ENCODE measurements at places on chromosomes 11 and 22.
A peak's percentile ranks its signal among the peaks of the same experiment; 100 is the strongest.

DNA sequence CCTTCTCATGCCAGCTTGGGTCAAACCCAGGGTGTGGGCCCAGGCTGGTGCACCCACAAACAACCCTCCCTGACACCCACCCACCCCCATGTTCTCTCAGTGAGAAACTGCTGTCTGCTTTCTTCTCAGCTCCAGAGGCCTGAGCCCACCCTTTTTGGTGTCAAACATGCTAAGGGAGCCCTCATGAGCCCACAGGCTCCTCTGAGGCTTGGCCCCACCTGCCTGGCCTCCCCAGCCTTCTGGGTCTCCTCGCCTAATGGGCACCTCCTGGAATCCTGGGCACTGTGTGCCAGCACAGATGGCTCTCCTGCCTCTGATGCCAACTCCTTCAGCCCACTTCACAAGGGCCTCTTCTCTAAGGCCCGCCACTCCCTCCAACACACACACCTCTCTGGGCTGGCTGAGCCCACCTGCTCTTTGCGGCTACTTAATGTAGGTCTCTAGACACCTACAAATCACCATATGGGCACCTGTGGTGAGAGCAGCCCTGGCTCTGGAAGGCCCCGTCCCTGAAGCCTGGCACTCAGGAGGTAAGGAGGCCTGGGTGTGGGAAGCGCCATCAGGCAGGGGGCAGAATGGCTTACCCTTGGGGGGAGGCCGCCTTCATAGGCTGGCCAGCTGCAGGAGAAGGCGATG is 4.4 kb downstream of the NAGA start:
- no peak for DNase-seq

DNA sequence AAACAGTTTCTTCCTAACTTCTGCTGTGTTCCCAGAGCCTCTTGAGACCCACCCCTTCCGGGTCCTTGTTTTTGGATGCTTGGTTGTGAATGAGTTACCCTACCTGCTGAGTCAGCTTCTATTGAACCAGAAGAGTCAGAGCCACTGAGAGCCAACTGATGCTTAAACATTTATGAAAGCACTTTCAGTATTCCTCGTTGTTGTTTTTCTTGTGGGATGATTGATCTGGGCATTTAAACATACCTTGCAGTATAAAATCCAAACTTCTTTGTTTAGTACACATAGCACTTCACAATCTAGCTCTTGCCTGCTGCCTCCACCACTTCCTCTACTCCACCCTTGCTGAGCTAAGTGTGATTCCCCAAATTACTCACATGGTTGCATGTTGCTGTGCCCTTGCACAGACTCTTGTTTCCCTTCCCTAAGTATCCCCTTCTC is 5.5 kb downstream of the PRSS23 start:
- DNase-seq, result peak; percentile 42

- DNase-seq, result no peak
Observed at GRCh38 chr11:16738947-16739815, 734 bp downstream of the C11orf58 start.

DNA sequence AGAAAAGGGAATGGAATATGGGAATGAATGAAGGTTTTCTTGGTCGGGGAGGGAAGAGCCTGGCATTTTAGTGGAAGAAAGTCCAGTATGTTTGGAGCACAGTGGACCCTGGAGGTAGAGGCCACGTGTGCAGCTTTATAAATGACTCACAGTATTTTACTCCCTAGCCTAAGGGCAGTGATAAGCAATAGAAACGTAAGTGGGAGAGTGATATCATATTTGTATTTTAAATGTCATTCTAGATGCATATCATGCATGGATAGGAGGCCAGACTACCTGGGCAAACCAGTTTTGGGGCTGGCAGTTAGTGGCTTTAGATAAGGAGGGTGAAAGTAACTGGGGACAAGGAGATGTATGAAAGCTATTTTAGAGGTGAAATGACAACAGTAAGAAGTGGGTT is 174.1 kb downstream of the ARHGAP42 start:
- DNase-seq, result no peak

DNA sequence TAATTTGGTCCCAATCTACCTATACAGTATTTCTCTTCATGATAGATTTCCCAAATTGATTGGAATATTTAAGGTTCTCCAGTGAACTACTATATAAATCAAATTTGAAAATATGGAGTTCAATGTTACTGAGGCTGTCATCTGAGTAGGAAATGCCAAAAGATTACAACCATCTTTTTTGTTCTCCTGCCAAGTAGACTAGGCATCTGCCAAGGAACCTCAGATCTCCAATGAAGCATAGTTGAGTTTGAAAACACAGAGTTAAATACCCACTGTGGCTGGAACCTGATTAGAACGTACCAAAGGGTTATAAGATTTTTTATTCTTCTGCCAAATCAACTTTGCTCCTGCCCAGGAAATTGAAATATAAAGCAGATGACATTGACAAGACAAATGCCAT is 330.9 kb downstream of the CNTN5 start:
- DNase-seq, result no peak

- peak; percentile 18 for DNase-seq
Observed at GRCh38 chr11:20035701-20036601, 124.3 kb downstream of the DBX1 start.

DNA sequence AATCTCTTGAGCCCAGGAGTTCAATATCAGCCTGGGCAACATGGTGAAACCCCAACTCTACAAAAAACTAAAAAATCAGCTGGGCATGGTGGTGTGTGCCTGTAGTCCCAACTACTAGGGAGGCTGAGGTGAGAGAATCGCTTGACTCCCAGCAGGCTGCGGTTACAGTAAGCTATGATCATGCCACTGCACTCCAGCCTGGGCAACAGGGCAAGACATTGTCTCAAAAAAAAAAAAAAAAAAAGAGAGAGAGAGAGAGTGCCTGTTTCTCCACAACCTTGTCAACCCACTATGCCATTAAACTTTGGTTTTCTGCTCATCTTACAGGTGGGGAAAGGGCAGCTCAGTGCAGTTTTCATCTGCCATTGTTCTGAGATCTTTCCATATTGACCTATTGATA is 5.1 kb downstream of the FOLR3 start:
- no peak for DNase-seq

GRCh38 chr22:23376256-23376655 is 195.9 kb downstream of the BCR start:
- peak; percentile 40 for DNase-seq

GRCh38 chr11:133137270-133137669 is 395.0 kb downstream of the OPCML start:
- no peak for DNase-seq

- no peak for DNase-seq
Observed at GRCh38 chr22:50105208-50106100, 15.6 kb downstream of the MOV10L1 start.

- DNase-seq, result no peak
Observed at GRCh38 chr11:129596351-129596750, 219.3 kb upstream of the TMEM45B start.

DNA sequence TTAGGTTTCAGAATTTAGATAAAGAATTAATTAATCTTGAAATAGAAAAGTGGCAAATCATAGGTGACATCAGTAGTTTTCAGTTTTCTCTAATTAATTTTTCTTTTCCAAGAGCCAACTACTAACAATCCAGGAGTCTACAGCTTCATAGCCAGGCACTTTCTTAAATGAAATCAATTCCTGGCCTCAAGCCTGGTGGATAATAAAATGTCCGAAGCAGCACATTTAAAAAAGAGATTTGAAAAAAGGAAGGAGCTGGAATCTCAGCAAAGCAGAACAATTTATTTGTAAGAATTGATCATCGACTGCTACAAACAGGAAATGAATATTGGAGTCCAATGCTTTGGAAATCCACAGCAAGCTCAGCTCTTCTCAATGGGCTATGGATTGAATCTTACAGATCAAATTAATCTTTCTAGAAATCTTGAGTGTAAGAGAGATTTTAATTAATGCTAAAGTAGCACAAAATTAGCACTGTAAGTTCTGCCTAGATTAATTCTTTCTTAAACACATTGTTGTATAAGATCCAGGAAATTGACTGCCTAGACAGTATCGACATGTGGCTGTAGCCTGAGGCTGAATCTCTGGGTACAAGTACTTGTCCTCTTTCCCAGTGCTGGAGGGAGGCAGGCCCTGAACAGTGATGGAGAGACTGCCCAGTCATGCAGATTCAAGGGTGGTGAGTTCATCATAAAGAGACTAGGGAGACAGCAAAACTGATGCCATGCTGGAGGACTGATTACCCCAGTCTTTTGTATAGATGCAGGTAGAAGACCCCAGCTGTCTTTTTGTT is 167.8 kb upstream of the POU2AF2 start:
- no peak for DNase-seq

GRCh38 chr11:1817511-1817910 is 17.3 kb upstream of the SYT8 start:
- no peak for DNase-seq

DNA sequence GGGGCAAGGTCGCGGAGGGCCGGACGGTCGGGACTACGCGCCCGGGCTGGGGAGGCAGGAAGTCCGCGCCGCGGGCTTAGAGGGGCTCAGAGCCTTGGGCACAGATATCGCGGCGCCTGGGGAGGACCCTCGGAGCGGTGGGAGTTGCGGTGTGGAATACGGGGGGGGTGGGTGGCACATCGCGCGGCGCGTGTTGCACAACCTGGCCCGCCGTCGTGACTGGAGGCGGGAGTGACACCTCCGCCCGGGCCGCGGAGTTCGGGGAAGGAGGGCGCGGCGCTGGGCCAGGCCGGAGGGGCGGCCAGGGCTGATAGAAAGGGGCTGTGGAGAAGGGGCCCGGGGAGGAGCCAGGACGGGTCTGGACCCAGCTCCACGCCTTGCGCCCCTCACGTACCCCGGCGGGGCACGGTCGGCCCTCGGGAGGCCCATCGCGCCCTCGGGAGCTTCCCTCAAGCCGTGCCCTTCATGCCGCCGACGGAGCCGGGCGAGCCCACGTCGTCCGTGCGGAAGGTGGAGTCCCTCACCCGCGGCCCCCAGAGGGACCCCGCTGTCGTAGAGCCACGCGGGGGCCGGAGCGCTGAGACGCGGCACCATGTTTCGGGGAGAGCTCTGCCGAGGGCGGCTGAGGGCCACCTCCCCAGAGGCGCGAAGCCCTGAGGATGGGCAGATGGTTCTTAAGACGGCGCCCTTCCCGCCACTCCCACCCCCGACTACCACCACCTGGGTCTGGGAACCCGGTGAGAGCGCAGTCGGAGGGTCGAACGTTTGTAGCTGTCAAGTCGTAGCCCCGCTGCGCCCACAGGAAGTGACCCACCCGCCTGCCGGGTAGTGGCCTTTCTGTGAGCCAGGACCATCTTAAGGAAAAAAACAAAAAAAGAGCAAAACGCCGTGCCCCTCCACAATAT is 729 bp downstream of the IL17RA start:
- no peak for DNase-seq

DNA sequence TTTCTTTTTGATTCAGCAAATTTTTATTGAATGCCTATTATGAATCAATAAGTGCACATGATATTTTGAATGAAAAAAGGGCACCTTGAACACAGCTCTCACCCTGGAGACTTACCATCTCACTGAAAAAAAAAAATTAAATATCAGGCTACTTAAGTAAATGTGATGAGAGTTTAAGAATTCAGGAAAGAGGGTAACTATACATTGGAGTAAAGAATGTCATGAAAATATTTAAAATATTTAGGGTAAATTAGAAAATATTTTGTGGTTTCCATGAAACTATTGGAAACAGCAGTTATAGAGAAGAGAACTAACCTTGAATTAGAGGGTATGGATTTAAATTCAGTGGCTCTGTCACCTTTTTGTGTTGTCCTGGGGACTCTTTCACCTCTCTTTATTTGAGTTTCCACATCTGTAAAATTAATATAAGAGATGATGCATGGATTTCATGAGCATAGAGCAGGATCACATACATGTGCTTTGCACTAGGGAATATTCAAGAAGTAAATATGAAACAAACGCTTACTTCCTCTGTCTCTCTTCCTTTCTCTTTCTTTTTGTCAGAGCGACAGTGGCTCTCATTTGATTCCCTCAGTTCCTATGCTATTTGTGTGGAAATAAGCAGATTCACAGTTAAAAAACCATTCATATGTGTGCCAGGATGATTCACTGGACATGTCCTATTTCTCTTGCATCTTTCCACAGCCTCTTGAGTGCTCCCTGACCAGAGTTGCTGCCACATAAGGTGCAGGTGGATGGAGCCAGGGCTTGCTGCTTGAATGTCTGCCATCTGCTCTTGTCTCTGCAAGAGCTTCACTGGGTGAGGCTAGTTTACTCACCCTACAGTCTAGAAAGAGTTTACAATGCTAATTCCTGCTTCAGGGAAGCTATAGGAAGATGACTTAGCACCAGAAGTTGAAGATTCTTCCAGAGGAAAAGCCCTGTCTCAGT is 533.1 kb downstream of the ETS1 start:
- peak; percentile 45 for DNase-seq

DNA sequence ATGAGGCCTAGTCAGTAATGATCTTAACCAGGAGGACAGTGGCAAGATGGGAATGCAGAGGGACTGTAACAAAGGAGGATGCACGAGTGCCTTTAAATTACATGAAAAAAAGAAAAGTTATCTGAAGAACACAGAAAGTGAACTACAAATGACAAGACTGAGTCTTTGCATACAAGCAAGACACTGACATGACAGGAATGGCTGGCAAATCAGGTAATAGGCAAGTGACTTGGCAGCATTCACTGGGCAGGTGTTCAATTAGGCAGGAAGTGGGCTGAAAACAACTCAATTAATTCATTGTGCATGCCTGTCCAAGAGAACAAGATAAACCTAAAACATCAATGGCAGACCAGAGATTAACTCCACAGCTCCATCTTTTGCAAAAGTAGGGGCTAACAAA is 24.0 kb downstream of the SMCO4 start:
- no peak for DNase-seq

- no peak for DNase-seq
Observed at GRCh38 chr11:107272561-107272960, 185.1 kb downstream of the CWF19L2 start.

DNA sequence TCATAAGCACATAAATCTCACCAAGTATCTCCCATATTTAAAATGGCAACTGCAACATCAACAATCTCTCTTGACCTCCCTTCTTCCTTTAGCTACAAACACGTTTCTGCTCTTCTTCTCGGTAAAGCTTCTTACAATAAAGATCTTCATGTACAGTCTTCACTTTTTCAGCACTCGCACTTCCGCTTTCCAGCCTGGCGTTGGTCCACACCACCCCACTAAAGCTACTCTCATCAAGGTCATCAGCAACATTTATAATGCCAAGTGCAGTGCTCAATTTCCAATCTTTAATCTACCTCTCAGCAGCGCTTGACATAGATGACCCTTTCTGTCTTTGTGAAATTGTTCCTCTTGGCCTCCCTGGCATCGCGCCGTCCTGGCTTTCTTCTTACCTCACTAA is 33.6 kb downstream of the NTM start:
- peak; percentile 76 for DNase-seq

GRCh38 chr11:110119317-110119716 is 26.1 kb downstream of the ZC3H12C start:
- no peak for DNase-seq

DNA sequence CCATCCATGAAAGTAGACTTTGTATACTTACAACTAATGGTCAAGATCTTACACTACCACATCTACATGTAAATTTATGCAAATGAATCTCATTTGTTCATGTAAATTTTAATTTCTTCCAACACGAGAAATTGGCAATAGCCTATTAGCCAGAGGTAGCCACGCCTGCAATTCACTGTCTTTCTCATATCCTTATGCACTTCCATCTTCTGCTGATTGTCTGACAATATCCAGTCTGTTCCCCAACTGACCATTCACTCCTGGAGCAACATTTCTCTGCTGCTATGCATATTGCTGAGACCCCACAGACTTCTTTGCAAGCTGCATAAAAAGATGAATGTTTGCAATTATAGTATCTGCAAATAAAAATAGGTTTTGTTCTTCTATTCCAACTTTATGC is 2.5 kb downstream of the NNMT start:
- no peak for DNase-seq

GRCh38 chr11:9060700-9061111 is 30.7 kb downstream of the SCUBE2 start:
- DNase-seq, result peak; percentile 99

- no peak for DNase-seq
Observed at GRCh38 chr22:23178512-23179254, 1.6 kb upstream of the BCR start.
